ENCODE measurements at places on chromosomes 12 and 14. TPM values are rescaled to one million over a fixed set of nuclear protein-coding genes. Genes with fewer than 3 reads are reported as not detected.

Gene DIO3
- total RNA-seq, result 3.4 TPM

Gene SLC39A2
- total RNA-seq, result not detected

Gene LRFN5
- 0.46 TPM for total RNA-seq

Gene FZD10
- 0.24 TPM for total RNA-seq

Gene MYF6
- 0.33 TPM for total RNA-seq

Gene LRRK2
- 0.49 TPM for total RNA-seq

Gene RASSF8
- 36.9 TPM for total RNA-seq

Gene ITGA5
- 37.8 TPM for total RNA-seq

Gene CAPZA3
- 0.36 TPM for total RNA-seq

Gene ACOT4
- total RNA-seq, result 1.3 TPM

Gene RTL1
- total RNA-seq, result 159 TPM

Gene ATG14
- 14.9 TPM for total RNA-seq

Gene NYNRIN
- total RNA-seq, result 38.3 TPM

Gene CLEC1B
- not detected for total RNA-seq

Gene C14orf180
- total RNA-seq, result not detected

Gene MRPS35
- 63.3 TPM for total RNA-seq

Gene SPTB
- 1.7 TPM for total RNA-seq

Gene KCNMB4
- 8.2 TPM for total RNA-seq

Gene MON2
- 50.2 TPM for total RNA-seq

Gene CD9
- total RNA-seq, result 6.0 TPM

Gene SLC5A8
- 0.12 TPM for total RNA-seq

Gene BIN2
- total RNA-seq, result not detected

Gene RFLNA
- total RNA-seq, result 20.8 TPM

Gene CARMIL3
- total RNA-seq, result 4.9 TPM

Gene ESRRB
- total RNA-seq, result 0.29 TPM

Gene PLBD1
- total RNA-seq, result 26.1 TPM

Gene C12orf50
- total RNA-seq, result 0.10 TPM

Gene CLEC2B
- not detected for total RNA-seq

Gene TAS2R20
- 3.8 TPM for total RNA-seq

Gene PLEKHH1
- total RNA-seq, result 127 TPM

Gene MYF5
- total RNA-seq, result not detected

Gene EDDM3A
- not detected for total RNA-seq

Gene GCH1
- 33.4 TPM for total RNA-seq

Gene EEF1AKMT3
- 5.6 TPM for total RNA-seq

Gene SSTR1
- total RNA-seq, result 4.0 TPM

Gene PTPRB
- total RNA-seq, result 0.55 TPM

Gene CLEC4D
- not detected for total RNA-seq

Gene OR6C2
- total RNA-seq, result not detected

Gene CATSPERB
- total RNA-seq, result 5.7 TPM

All from progenitor cell of endocrine pancreas (in vitro differentiated cells).